RKO (cell line): ENCODE measurements at places on chromosomes 5 and 9.

- no peak for DNase-seq
These were observed 193.8 kb upstream of the HMHB1 start for GRCh38 chr5:143618141-143618540.

DNA sequence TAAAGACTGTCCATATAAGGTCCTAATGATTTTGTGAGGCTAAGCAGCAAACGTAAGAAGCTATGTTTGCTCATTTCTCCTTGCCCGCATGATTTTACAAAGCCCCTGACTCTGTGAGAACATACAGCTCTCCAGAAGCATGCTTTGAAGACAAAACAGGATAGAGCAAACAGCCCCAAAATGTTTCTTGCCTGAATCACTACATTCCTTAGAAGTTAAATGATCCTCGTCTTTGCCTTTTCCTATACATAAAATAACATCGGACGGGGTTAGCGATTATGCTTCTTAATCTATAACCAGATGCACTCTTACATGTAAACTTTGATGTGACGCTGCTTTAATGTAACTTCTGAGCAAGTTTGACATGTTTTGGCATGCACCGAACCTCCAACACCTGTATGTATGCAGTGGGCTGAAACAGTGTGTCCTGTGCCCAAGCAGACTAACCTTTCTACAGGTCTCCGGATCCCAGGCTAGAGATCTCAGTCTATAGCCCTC, 353.7 kb downstream of the CETN3 start:
- DNase-seq = no peak

DNA sequence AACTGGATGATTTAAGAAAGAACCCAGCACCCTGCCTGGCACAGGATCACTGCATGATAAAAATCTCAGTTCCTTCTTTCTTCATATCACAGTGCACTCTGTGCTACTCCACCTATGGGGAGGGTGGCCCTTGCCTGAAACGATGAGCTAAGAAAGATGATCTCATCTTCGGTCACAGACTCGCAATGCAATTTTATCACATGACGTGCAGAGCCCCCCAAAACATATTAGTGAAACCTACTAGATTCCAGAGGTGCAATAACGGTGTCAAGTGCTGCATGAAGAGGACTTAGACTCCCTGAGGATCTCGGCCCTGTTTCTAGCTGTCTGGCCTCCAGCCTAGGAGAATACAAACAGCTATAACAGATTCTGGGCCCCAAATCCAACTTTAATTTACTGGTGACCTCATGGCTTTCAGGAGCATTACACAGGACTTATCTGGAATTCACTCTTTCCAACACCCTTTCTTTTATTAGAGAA, 104.0 kb downstream of the EBF1 start:
- no peak for DNase-seq

DNA sequence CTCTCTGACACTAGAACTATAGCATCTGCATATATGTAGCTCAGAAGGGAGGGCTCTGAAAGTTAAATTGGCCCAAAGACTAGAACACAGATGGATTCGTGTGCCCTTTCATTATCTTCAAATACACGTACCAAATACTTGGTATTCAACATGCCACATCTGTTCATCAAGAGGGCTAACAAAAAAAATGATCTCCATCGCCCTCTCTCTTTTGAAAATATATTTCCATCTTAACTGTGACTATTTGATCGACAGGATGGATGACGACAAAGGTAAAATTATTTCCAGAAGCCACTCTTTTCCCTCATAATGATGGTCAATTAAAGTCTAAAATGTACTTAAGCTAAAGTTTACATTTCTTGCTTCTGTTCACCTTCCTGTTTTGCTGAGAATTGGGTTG, 77.0 kb downstream of the SEMA6A start:
- no peak for DNase-seq

GRCh38 chr5:142808878-142809598, 38.9 kb downstream of the ARHGAP26 start:
- DNase-seq = no peak

- no peak for DNase-seq
These were observed 24.4 kb downstream of the CCDC187 start for GRCh38 chr9:136279471-136279870.

DNA sequence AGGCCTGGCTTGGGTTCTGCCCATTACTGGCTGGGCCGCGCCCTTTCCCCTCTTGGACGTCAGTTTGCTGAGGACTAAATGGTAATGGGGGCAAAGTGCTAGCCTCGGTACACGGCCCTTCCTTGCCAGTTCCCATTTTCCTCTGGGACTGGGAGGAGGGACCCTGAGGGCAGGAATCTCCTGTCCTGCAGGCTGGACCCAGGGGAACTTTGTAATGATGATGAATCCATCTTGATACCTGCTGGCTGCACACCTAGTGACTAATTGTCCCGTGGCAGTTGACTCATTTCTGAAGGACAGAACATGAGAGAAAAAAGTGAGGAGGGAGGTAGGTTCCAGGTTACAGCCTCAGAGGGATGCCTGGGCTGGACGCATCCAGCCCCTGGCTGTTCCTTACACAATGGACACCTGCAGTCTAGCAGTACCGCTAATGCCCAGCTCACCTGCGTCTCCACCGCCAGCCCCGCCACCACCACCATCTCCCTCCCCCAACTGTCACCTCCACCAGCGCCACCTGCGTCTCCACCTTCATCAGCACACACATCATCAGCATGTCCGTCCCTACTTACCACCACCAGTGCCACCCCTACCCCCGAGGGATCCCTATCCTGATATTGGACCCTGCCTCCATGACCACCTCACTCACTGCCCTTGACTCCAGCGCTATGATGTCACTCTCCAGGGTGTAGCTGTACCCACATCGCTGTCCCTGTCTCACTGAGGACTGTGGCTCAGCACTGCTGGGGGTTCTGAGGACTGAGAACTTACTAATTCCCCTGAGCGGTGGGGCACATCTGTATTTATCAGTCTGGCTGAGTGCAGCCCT, 4.3 kb downstream of the CDHR2 start:
- no peak for DNase-seq

DNA sequence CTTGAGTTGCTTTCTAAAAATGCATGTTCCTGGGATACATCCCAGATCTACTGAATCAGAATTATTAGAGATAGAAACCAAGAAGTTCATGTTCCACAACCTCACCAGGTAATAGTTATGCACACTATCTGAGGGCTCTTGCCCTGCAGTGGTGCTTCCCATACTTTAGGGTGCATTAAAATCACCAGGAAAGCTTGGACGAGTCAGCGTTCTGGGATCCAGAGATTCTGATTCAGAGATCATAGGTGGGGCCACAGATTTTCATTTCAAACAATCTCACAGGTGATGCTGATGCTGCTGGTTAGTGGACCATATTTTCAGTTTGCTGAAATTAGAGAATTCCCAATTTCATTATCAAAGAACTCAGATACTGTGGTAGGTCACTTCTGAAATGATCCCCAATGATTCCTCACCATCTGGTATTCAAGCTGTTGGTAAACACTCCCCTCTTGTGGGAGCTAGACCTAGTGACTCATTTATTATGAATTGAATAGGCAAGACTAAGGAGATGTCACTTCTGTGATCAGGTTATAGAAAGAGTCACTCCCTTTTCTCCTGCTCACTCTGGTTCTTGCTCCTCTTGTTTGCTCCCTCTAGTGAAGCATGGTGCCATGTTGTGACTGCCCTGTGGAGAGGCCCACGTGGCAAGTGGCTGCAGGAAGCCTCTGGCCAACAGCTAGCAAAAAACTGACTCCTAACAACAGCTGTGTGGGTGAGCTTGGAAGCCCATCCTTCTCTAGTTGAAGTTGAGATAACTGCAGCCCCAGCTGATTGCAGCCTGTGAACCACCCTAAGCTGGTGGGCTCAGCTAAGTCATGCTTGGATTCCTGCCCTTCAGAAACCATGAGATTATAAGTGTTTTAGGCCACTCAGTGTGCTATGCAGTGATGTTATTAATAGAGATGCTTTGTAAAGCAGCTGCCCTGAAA, 59.8 kb downstream of the SH3TC2 start:
- DNase-seq = peak; percentile 32

DNA sequence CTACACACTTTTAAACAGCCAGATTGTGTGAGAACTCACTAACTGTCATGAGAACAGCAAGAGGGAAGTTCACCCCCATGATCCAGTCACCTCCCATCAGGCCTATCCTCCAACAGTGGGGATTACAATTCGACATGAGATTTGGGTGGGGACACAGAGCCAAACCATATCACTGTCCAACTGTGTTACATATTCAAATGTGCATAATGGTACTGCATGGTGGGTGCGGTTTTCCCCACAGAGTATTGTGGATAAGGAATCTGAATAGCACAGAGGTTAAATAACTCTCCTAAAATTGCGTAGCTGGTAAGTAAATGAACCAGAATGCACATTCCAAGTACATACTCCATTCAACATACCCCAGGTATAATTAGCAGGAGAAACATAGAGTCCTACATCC, 32.1 kb downstream of the CDH6 start:
- DNase-seq = no peak

DNA sequence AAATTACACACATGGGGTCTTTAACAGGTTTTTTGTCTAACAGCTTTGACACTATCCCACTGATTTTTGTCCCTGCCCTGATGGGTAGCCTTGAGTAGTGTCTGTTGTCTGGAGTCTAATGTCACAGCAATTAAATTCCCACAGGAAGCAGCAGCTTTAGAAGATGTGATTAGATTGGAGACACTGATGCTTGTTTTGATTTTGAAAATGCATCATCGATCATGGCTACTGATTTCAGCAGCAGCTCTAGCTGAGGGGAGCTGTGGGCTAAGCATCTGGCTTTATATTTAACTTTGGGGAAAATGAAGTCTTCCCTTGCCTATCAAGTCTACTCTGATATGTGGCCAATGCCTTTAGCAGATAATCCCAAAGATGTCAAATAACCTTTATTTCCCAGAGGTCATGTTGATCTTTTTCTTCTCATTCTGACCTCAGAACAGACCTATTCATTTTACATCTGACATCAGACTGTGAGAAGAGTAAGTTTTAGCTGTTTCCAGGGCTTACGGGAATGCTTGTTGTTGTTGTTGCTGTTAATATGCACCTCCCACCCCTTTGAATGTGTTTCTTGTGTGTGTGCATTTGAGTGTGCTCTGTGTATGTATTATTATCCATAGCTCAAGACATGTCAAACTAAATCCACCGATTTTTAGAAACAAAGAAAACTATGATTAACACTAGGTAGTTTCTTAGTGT, 704.9 kb upstream of the NUDT12 start:
- DNase-seq = no peak

DNA sequence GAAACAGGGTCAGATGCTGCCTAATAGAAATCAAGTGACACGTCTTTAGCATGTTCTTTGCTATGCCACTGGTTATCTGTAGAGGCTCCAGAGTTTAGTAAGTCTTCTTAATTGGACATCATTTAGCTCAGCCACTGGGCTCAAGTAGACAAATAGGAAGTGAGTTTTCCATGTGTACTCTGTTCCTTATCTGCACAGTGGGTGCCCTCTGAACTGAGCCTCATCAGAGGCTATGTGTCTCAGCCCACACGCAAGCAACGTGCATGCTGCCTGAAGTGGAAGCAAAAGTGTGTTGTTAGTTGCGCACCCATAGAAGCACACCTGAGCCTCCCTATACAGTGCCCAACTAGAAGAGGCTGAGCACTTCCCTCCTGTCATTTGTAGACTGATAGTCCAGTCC, 134.7 kb downstream of the SEMA5A start:
- no peak for DNase-seq

DNA sequence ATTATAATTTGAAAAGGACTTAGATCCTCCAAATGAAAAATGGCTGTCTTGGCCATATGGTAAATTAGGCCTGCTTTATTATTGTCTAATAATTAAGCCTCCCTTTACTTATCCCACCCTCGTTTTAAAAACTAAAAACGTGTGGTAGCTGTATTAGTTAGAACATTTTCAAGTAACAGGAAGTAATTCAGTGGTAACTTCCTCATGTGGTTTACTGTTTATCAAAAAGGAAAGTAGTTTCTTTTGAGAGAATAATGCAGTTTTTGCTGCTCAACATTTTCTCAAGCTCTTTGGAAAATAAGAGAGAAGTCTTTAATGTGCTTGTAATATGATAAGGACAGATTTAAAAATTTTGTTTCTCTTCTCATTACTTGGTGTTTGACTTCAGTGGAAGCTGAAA, 26.0 kb downstream of the ZCCHC7 start:
- no peak for DNase-seq

- DNase-seq = no peak
These were observed 23.2 kb downstream of the TTF1 start for GRCh38 chr9:132383462-132383883.

GRCh38 chr5:168939156-168939800, 360.1 kb upstream of the PANK3 start:
- no peak for DNase-seq

- no peak for DNase-seq
These were observed 899.9 kb downstream of the TAF11L14 start for GRCh38 chr5:18534119-18534518.
